Amniotic stem cell (primary cell): ENCODE measurements at places on chromosomes 12 and 14.
A peak's percentile ranks its signal among the peaks of the same experiment; 100 is the strongest.

DNA sequence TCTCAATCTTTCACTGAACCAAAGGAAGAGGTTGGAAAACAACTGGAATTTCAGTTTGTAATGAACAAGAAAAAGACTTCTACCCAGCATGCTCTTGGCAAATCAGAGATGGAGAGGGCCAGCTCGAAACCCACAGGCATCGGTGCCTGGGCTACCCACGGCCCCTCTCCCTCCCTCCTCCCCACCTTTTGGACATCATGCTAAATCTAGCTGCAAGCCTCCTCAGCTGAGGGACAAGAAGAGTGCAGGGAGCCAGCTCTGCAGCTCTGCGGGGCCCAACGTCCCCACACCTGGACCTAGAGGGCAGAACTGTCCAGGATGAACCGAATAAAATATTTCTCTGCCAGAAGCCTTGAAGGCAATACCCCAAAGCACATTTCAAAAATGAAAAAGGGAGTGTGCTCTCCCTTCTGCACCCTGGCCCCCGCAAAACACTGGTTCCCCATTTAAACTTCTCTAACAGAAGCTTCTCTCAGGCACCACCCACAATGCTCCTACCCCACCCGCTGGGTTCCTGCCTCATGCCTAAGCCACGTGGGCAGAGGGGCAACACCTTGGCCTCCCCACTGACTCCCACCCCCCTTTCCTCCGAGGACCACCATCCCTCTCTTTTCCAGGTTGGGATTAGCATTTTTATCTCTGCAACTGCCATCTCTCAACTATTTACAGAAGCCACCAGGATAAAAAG, 8.2 kb downstream of the CAMKK2 start:
- no peak for DNase-seq

DNA sequence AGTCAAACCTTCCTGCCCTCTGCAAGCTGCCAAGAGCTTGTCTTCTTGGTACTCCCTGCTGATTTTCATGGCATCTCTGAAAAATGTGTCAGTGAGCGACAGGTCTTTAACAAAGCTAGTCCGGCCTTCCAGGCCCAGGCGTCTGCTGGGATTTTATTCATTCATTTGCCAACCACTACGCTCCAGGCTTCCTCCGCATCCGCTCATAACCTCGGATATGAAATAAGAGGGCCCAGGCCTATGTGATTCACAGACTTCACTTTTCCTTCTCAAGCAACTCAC, 13.8 kb downstream of the TSPAN9 start:
- no peak for DNase-seq

- no peak for DNase-seq
Observed at GRCh38 chr12:94062796-94063635, 85.4 kb upstream of the PLXNC1 start.

DNA sequence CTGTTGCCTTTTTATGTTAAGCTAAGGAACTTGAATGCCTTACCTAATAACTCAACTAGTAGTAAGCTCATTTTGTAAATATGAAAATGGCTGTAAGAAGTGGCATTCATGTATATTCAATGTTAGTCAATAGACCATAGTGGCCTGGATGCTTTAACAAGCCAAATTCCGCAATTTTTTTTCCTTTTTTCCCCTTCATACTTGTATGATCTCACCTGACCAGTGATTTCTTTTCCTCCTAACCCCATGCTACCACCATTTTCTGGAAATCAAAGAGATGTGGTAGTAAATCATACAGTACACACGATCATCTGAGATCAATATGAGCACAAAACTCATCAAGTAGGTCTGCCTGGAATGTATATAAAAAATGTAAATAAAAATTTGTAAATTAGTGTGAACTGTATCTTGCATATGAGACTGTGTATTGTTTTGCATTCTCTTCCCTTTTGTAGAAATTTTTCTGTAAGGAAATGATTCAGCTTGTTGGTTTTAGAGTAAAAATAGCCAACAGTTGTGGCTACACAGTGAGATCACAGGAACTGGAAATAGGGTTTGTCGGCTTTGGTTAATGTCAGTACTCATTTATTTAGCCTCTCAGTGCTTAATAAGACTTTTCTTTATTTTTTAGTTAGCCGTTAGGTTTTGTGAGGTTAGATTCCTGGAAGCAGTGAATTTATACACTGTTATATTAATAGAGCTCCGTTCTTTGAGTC, 62.5 kb downstream of the ETNK1 start:
- DNase-seq: peak; percentile 51
